ENCODE measurements at places on chromosomes 7 and 10.

DNA sequence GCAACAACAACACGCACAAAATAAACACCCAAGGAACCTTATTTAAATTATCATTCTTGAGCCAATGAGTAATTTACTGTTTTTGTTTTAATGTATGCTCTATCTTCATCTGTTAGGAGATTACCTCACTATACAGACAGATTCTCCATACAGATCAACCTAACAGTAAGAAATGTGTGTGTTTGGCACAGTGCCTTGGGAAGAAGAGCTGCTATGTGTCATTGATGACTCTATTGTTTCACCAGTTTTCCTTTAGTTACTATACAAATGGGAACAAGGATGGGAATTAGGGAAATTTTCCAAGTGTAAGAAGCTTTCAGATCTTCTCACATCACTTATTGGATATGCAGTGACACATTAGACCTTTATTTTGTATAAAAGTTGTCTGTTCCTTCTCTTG lies 640.3 kb downstream of the NRG3 start:
- DNase-seq: no peak

- no peak for DNase-seq
Measured at GRCh38 chr10:78194539-78195402, 161.1 kb downstream of the RPS24 start.

- DNase-seq: no peak
Measured at GRCh38 chr10:58704226-58704625, 191.6 kb downstream of the BICC1 start.

DNA sequence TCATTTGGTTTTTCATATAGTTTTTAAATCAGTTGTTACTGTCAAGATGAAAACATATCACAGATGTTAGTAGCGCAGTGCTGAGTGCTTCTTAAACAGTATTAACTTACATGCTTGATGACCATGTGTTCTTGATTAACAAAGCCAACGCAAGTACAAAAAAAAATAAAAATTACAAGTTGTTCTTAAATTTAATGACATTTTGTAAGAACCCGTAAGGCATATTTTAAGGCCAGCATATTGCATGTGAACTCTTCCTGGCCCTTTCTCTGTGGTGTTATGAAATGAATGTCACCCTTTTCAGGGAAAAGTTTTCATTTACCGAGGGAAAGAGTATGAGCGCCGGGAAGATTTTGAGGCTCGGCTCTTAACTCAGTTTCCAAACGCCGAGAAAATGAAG lies 140.4 kb upstream of the NPS start:
- no peak for DNase-seq

DNA sequence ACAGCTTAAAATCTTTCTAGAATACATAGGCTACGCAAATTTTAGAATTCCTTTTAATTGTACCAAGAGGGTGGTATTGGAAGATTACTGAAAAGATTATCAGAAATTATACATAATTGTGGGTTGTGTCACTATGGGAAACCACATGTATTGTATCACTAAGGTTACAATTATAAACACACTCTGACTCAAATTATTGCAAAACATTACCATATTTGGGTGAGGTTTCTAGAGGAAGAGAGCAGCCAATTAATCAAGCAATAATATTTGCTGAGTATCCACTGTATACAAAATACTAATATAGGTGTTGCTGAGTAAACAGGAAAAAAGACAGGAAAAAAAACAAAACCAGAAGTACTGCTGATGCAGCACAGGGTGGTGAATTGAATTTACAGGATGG lies 3.1 kb upstream of the CAPZA2 start:
- no peak for DNase-seq

- no peak for DNase-seq
Measured at GRCh38 chr10:23337616-23338015, 7.0 kb downstream of the C10orf67 start.

- DNase-seq: peak; percentile 81
Measured at GRCh38 chr10:46268076-46268881, 18.5 kb upstream of the ANTXRL start.

- DNase-seq: peak; percentile 17
Measured at GRCh38 chr7:129951226-129952085, 1.3 kb downstream of the UBE2H start.

- DNase-seq: no peak
Measured at GRCh38 chr7:75955331-75955955, 39.0 kb downstream of the TMEM120A start.

- no peak for DNase-seq
Measured at GRCh38 chr10:33493497-33493896, 159.0 kb upstream of the NRP1 start.

GRCh38 chr7:20228654-20229053 lies 11.5 kb upstream of the MACC1 start:
- DNase-seq: no peak

DNA sequence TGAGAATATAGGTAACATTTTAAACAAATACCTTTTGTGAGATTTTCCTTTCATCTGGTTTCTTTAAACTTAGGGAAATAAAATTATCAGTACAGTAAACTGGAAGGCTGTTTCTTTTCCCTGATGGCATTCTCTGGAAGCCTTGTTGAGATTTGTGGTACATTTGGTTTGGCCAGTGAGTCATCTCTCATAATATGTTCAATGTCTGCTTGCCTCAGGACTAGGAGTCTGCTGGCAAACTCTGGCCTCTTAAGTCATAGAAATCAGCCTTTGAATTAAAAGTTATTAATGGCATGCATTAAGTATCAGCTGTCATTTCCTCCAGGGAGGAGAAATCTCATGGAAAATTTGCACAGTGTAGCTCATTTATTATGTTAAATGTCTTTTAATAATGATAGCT lies 316.6 kb upstream of the KIAA1217 start:
- DNase-seq: no peak

DNA sequence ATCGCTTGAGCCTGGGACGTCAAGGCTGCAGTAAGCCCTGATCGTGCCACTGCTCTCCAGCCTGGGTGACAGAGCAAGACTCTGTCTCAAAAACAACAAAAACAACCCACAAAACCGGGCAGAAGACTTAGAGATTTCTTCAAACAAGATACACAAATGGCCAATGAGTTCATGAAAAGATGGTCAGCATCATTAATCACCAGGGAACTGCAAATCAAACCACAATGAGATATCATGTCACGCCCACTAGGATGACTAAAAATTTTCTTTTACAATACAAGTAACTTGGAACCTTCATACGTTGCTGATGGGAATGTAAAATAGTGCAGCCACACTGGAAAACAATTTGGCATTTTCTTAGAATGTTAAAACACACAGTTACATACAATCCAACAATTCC lies 77.3 kb upstream of the GRID1 start:
- no peak for DNase-seq

GRCh38 chr7:135349746-135350145 lies 116.1 kb downstream of the STRA8 start:
- DNase-seq: no peak

- DNase-seq: no peak
Measured at GRCh38 chr10:116740971-116741370, 1.4 kb downstream of the HSPA12A start.

GRCh38 chr10:54854843-54855242 lies 53.8 kb upstream of the PCDH15 start:
- no peak for DNase-seq

DNA sequence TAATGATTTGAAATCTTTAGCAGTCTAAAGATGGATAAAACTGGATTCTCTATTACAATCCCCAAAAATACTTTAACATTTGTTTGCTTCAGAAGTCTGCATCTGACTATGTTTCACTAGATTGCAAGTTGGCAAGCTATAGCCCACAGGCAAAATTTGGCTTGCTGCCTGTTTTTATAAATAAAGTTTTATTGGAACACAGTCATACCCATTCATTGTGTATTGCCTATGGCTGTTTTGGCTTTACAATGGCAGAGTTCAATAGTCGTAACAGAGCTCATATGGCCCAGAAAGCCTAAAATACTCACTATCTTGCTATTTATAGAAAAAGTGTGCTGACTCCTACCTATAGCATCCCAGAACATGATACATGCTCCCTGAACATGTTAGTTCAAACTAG lies 89.0 kb upstream of the GPR141 start:
- DNase-seq: no peak

DNA sequence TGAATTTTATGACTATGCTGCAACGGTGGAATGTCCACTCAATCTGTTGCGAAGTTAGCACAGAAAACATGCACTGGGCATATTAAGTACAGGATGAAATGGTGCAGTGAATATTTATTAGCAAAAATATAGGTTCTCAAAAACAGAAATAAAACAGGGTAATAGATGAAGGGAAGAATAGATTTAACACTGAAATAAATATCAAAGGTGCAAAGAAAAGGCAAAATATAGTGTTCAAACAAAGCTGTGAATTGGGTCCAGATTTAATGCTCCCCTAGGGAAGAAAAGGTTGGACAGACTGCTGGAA lies 435.2 kb upstream of the MGMT start:
- DNase-seq: no peak

GRCh38 chr7:101718363-101719122 lies 89.4 kb upstream of the MYL10 start:
- DNase-seq: no peak

- no peak for DNase-seq
Measured at GRCh38 chr7:131556909-131557651, 652 bp upstream of the PODXL start.

DNA sequence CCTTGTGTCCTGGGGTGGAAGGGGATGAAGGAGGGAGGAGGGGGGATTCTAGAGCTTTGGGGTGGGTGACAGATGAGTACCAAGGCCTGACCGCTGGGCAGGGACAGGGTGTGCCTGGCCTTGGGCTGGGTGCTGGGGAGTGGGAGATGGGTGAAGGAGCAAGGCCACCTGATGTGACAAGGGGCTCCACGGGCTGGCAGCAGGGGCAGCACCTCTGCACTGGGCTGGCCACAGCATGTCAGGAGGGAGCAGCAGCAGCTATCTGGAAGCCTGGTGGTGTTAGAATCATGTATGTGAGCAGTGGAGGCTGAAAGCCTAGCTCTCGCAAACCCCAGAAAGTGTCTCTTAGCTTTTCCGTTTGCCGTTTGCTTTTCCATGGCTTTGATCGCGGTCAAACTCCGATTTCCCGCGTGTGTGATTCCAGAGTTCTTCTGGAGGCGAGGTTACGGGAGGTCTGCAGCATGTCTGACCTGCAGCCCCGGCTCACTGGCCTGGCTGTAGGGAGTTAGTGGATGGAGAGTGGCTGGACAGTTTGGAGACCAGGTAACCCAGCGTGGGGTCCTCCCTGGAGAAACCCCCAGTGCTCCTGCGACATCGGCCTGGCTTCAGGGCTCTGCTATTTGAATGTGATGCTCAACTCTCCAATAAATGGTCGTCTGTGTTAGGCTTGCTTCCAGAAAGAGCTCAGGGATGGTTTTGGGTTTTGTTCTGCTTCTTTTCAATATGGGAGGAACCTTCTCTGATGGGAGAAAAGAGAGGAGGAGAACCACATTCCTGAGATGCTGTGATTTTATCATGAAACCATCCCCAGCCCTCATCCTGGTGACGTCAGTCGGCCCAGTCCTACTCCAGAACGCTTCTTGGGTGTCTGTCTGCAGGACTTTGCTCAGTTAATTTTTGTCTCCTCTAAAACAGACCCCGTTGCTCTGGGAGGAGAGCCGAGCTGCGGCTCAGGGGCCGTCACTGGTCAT lies 105.5 kb downstream of the CUX1 start:
- no peak for DNase-seq

DNA sequence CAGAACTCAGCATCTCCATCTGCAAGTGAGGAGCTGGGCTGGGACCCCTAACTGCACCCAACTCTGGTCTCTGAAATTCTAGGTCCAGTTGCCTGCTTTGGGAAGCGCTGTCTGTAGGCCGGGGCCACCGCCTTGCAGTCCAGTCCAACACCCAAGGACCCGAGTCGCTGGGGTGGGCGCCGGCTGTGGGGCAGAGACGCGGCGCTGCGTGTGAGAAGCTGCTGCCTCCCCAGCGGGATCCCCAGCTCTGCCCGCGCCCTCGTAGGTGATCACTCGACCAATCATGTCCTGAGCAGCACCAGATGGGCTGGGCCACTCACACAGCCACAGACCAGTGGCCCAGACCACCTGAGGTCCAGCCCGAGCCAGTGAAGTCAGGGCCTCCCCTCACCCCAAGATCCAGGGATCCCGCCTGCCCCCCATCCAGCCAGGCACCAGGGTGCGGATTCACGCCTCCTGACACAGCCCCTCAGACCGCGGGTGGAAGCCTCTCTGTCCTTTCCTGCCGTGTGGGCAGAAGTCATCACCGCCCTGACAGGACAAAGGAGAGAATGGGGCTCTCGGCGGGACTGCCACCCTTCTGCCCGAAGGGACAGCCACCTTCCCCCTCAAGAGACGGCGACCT lies 67.4 kb upstream of the ADGRA1 start:
- DNase-seq: no peak

GRCh38 chr10:119466655-119467054 lies 75.9 kb downstream of the RGS10 start:
- peak; percentile 16 for DNase-seq

- no peak for DNase-seq
Measured at GRCh38 chr7:12370249-12370648, 33.4 kb downstream of the VWDE start.

DNA sequence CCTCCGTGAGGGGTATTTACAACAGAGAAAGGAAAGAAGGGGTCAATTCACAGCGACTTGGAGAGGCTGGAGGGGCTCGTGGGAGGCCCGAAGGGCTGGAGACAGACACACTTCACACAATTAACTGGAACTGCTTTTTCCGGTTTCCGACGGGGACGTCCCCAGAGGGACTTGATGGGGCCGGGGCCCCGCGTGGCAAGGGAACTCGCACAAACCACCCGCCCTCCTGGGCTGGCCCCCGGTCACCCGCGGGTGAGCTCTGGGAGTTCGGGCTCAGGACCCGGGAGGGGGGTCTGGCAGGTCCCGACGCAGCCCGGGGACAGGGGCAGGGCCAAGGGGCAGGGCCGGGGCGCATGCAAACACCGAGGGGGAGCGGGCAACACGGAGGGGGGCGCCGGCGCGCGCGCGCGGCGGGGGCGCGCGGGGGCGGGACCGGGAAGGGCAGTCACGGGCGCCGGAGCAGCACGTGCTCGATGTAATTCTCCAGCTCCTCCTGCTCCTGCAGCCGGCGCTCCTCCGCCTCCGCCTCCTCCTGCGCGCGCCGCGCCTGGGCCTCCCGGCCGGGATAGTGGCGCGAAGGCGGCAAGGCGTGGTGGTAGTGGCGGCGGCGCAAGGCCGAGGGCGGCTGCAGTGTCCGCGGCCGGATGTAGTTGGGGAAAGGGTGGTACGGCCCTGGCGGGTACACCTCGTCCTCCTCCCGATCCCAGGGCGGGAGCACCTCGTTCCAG lies 2.7 kb downstream of the VGF start:
- DNase-seq: no peak

GRCh38 chr10:133139551-133140065 lies 20.4 kb upstream of the KNDC1 start:
- DNase-seq: no peak

DNA sequence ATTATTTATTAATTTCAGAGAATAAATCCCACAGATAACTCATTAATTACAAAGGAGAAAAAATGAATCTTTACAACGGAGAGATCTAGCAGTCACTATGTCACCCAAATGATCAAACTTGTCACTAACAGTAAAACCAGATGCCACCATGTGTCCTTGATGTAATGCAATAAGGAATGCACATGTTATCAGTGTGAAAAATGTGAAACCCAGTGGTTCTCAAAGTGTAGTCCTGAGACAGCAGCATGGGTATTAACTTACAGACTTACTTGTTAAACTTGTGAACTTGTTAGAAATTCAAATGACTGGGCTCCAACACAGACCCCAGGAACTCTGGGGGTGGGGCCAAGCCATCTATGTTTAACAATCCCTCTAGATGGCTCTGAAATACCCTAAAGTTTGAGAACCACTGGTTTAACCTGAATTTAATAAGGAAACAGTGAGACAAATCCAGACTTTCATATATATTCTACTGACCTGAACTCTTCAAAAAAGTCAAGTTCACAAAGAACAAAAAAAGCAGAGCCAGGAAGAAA lies 77.4 kb downstream of the RNLS start:
- no peak for DNase-seq

All from CD8-positive, alpha-beta memory T cell (primary cell).